ENCODE measurements at places on chromosomes 6 and 20.

DNA sequence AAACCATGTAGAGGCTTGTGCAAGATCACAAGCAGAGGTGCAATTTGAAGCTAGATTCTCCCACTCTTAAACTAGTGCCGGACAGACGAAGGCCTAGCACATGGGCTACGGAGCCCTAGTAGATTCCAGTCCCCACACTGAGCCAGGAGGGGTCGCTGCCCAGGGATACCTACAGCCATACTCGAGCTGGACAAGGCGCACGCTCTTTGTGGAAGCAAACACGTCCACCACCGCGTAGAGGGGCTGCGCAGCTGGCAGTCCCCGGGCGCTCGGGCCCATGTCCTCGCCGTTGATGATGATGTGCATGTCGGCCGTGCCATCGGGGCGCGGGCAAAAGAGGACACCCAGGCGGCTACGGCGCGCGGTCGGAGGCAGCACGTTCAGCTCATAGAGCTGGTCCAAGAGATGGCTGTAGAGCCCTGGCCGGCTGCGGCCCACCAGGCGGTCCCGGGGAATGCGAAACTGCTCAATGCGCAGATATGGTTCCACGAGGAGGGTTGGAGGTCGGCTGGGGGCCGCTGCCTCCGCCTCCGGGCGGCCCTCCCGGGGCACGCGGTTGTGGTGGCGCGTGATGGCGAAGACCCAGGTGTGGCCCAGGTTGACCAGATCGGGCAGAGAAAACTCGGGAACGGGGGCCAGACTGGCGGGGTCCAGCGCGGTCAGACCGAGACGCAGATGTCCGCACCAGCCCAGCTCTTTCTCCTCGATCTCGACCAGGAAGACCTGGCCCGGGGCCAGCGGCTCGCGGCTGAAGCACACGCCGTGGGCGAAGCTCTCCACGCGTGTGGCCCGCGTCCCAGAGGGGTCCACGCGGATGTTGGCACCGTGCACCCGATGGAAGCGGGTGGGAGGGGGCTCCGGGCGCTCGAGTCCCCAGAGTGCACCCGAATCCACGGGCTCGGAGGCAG, 677 bp downstream of the NEURL2 start:
- DNase-seq, result peak; percentile 70

GRCh38 chr20:5136096-5136495, 9.3 kb downstream of the CDS2 start:
- DNase-seq, result no peak

- DNase-seq, result no peak
Measured at GRCh38 chr20:46739431-46740213, 30.2 kb downstream of the SLC2A10 start.

DNA sequence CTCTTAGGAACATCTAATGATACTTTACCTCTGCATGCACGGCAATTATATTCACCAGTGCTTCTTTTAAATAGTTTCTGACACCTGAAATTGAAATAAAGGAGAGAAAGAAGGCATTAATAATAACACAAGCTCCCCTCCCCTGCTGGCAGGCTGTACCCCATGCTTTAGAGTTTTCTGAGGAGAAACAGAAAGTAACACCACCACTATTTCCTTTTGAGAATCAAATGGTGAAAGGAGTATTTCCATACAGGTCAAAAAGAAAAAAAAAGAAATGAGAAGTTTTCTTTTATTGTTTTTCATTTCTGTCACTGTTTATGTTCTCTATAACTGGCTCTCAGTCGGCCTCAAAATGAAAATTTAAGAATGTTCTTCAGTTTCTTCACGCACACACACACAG, 108.1 kb downstream of the IRF4 start:
- DNase-seq, result no peak

- DNase-seq, result peak; percentile 44
Measured at GRCh38 chr20:25470045-25470444, 62.6 kb downstream of the GINS1 start.

DNA sequence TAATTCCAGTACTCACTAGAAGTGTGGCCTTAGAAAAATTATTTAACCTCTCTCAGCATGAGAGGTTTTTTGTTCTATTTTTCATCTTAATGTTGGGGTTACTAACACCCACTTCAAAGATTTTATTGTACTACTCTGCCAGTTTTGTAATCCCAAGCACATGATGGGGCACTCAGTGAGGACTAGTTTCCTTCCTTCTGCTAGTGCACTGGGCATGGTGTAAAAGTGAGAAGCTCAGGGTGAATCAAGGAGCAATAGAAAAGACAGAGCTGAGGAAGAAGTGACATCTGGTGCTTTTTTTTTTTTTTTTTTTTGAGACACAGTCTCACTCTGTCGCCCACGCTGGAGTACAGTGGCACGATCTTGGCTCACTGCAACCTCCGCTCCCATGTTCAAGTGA, 439.4 kb upstream of the ARID1B start:
- DNase-seq, result no peak

DNA sequence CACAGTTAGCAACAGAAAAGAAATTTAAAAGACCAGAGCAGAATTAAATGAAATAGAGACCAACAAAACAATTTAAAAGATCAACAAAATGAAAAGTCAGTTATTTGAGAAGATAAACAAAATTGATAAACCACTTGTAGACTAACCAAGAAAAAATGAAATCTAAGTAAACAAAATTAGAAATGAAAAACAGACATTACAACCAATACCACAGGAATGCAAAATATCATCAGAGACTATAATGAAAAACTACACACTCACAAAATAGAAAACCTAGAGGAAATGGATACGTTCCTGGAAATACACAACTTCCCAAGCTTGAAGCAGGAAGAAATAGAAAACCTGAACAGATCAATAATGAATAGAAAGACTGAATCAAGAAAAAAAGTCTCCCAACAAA, 97.8 kb downstream of the WDR27 start:
- no peak for DNase-seq

- no peak for DNase-seq
Measured at GRCh38 chr6:80454197-80454596, 347.7 kb downstream of the BCKDHB start.

GRCh38 chr20:57756921-57757320, 47.1 kb upstream of the PMEPA1 start:
- no peak for DNase-seq

DNA sequence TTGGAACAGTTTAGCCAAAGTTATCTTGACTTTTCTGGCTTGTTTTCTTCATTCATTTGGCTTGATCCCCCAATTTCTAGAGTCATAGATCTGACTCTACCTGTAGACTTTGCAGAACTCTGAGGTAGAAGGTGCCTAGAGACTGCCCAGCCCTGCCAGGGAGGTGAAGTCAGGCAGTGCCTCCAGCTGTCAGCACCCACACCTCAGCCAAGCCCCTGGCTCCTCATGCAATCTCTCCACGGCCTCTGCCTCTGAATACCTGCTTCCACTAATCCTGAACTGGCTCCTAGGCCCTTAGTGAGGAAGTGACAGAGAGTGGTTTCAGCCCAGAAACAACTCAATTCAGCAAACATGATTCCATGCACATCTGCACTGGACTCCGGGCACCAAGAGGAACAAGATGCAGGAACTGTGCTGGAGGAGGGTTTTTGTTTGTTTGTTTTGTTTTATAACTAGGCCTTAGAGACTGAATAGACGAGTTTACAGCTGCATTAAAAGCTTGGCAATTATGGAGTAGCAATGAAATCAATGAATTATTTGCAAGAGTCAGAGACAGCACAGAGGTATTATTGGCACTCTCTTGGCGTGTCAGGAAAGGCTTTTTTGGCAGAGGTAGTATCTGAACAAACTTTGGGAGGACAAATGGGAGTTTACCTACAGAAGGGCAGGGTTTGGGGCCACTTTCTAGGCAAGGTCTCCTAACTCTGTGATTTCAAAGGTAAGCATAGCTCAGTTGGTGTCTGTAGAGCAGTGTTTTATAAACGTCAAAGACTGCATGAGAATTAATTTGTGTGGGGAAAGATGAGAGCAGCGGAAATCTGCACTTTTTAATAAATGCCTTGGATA, 25.2 kb downstream of the TGM3 start:
- no peak for DNase-seq

- DNase-seq, result no peak
Measured at GRCh38 chr20:542777-543368, 717 bp downstream of the CSNK2A1 start.
